ENCODE measurements at places on chromosomes 12 and 14. TPM values are rescaled to one million over a fixed set of nuclear protein-coding genes. Genes with fewer than 3 reads are reported as not detected.

Gene SAMD4A
- 2.4 TPM for total RNA-seq

Gene DPF3
- 0.62 TPM for total RNA-seq

Gene PPM1H
- total RNA-seq, result 0.13 TPM

Gene ZFYVE21
- total RNA-seq, result 18.1 TPM

Gene RASSF9
- total RNA-seq, result not detected

GRCh38 chr14:105860615-105861580, 334.5 kb downstream of the TMEM121 start:
- H3K36me3 ChIP-seq, result no peaks in the 10 kb centered on the region
- no peak overlapping the region for H3K4me3 ChIP-seq
- H3K4me1 ChIP-seq, result peaks cover 42% of the 10 kb centered on the region

GRCh38 chr14:30861200-30861599, 13.2 kb upstream of the COCH start:
- H3K4me1 ChIP-seq, result no peaks in the 10 kb centered on the region
- peaks cover 3% of the 10 kb centered on the region for H3K27me3 ChIP-seq
- H3K27ac ChIP-seq, result no peak overlapping the region
- no peak overlapping the region for H3K4me3 ChIP-seq
- H3K36me3 ChIP-seq, result no peaks in the 10 kb centered on the region
- no peak for DNase-seq

- H3K36me3 ChIP-seq, result no peaks in the 10 kb centered on the region
- no peak overlapping the region for H3K4me3 ChIP-seq
- no peak overlapping the region for H3K27ac ChIP-seq
- H3K27me3 ChIP-seq, result no peaks in the 10 kb centered on the region
Measured at GRCh38 chr12:20426191-20426590, 57.9 kb downstream of the PDE3A start.

- no peaks in the 10 kb centered on the region for H3K4me1 ChIP-seq
- no peak overlapping the region for H3K27ac ChIP-seq
- no peak for DNase-seq
- H3K36me3 ChIP-seq, result no peaks in the 10 kb centered on the region
Measured at GRCh38 chr14:100556936-100557505, 30.2 kb downstream of the BEGAIN start.

DNA sequence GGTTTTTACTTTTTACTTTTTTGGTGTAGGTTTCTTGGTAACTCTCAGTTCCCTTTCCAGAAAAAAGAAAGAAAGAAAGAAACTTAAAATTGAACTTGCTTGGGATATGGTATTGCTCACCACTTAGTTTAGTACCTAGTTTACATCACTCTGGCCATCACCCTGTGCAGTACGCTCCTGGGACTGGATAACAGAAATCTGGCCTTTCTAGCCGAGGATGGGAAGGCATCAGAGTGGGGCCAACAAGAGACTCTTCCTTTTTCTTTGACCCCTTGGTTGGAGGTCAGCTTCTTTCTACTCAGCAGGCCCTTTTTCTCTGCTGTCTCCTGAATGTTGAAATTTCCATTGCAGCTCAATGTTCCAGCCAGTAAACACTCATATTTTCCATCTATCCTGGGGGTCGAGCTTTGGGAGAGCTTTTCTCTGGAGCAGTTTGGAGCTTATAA, 156.6 kb downstream of the TGFB3 start:
- H3K27ac ChIP-seq, result no peak overlapping the region
- H3K4me3 ChIP-seq, result no peak overlapping the region
- peaks cover 3% of the 10 kb centered on the region for H3K36me3 ChIP-seq

- no peaks in the 10 kb centered on the region for H3K4me1 ChIP-seq
- H3K36me3 ChIP-seq, result no peaks in the 10 kb centered on the region
- H3K27ac ChIP-seq, result no peak overlapping the region
- no peak for DNase-seq
- no peak overlapping the region for H3K4me3 ChIP-seq
Measured at GRCh38 chr12:88805692-88806091, 225.4 kb upstream of the KITLG start.

- no peak for DNase-seq
- no peaks in the 10 kb centered on the region for H3K4me1 ChIP-seq
- H3K4me3 ChIP-seq, result no peak overlapping the region
- no peaks in the 10 kb centered on the region for H3K36me3 ChIP-seq
- H3K27ac ChIP-seq, result no peak overlapping the region
- no peaks in the 10 kb centered on the region for H3K27me3 ChIP-seq
Measured at GRCh38 chr12:27083861-27084394, 1.6 kb upstream of the C12orf71 start.

- no peaks in the 10 kb centered on the region for H3K4me1 ChIP-seq
- no peaks in the 10 kb centered on the region for H3K27me3 ChIP-seq
Measured at GRCh38 chr12:87866578-87867292, 162.5 kb downstream of the C12orf50 start.

- no peak overlapping the region for H3K4me3 ChIP-seq
- H3K27me3 ChIP-seq, result no peaks in the 10 kb centered on the region
- H3K36me3 ChIP-seq, result no peaks in the 10 kb centered on the region
- H3K4me1 ChIP-seq, result peaks cover 52% of the 10 kb centered on the region
Measured at GRCh38 chr14:69685716-69686115, 74.3 kb downstream of the SUSD6 start.

DNA sequence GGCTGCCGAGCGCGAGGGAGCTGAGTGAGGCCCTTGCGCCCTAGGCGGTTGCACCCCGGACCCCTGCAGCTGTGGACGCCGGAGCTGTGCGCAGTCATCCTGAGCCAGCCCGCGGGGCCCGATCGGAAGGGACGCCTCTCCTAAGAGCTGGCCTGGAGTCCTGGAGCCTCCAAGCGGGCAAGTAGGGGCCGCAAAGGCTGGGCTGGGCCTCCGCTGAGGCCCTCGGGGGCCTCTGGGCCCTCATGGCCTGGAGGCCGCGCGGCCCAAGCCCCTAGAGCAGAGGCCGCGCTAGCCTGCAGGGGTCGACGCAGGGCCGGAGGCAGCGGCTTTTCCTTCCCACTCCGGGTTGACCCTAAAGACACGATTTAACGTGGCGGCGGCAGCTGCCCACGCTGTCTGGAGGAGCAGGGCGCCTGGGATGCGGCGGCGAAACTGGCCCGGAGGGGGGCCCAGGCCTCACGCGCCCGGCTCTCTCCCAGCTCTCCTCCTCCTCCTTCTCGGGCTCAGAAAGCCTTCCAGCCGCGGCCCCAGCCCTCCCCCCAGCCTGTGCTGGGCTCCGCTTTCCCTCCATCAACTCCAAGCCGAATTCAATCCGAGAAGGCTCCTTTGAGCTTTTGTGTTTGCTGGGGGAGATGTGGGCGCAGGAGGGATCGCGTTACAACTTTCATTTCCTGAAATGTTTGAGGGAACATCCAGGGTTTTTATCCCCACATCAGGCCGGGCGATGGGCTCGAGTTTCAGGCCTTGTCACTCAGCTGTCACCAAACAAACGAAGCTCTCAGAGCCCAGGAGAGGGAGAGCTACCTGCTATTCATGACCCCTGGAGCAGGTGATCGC, 11.6 kb downstream of the SIX1 start:
- H3K36me3 ChIP-seq, result no peaks in the 10 kb centered on the region
- H3K27ac ChIP-seq, result no peak overlapping the region
- peaks cover 56% of the 10 kb centered on the region for H3K27me3 ChIP-seq
- H3K4me3 ChIP-seq, result no peak overlapping the region
- DNase-seq, result no peak
- H3K4me1 ChIP-seq, result peaks cover 12% of the 10 kb centered on the region

GRCh38 chr14:101554991-101555668, 6.2 kb upstream of the DIO3 start:
- H3K36me3 ChIP-seq, result no peaks in the 10 kb centered on the region
- no peaks in the 10 kb centered on the region for H3K4me1 ChIP-seq
- no peak overlapping the region for H3K4me3 ChIP-seq

DNA sequence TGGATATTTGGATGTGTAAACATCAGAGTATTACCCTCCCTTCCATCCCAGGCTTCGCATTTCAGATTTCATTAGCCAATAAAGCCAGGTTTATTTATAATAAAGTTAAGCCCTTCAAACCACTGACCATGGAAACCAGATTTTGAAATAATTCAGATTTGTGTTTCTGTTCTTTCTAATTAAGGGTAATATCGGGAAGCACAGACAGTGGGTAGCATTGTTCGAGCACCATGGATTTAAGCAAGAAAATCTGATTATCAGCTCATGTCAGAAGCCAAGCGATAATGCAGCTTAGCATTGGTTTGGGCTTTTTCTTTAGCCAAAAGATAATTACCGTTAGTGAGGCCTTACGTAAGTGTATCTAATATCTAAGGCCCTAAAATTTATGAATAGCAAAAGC, 116.1 kb downstream of the C12orf42 start:
- no peak for DNase-seq
- no peaks in the 10 kb centered on the region for H3K36me3 ChIP-seq
- no peaks in the 10 kb centered on the region for H3K4me1 ChIP-seq
- H3K4me3 ChIP-seq, result no peak overlapping the region
- no peak overlapping the region for H3K27ac ChIP-seq

GRCh38 chr14:31243860-31244259, 36.3 kb upstream of the HECTD1 start:
- no peaks in the 10 kb centered on the region for H3K36me3 ChIP-seq
- H3K27ac ChIP-seq, result no peak overlapping the region
- DNase-seq, result no peak
- H3K4me3 ChIP-seq, result no peak overlapping the region

DNA sequence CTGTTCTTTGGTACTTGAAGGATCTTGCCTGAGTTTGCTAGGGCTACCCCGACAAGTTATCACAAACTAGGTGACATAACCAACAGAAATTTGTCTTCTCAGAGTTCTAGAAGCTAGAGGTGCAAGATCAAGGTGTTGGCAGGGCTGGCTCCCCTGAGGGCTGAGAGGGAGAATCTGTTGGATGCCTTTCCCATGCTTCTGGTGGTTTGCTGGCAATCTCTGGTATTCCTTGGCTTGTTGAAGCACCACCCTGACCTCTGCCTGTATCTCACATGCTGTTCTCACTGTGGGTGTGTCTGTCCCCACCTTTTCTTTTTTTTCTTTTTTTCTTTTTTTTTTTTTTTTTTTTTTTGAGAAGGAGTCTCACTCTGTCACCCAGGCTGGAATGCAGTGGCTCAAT, 81.2 kb downstream of the VCPKMT start:
- H3K4me3 ChIP-seq, result no peak overlapping the region
- DNase-seq, result no peak
- no peak overlapping the region for H3K27ac ChIP-seq
- H3K27me3 ChIP-seq, result no peaks in the 10 kb centered on the region
- H3K4me1 ChIP-seq, result peaks cover 24% of the 10 kb centered on the region

DNA sequence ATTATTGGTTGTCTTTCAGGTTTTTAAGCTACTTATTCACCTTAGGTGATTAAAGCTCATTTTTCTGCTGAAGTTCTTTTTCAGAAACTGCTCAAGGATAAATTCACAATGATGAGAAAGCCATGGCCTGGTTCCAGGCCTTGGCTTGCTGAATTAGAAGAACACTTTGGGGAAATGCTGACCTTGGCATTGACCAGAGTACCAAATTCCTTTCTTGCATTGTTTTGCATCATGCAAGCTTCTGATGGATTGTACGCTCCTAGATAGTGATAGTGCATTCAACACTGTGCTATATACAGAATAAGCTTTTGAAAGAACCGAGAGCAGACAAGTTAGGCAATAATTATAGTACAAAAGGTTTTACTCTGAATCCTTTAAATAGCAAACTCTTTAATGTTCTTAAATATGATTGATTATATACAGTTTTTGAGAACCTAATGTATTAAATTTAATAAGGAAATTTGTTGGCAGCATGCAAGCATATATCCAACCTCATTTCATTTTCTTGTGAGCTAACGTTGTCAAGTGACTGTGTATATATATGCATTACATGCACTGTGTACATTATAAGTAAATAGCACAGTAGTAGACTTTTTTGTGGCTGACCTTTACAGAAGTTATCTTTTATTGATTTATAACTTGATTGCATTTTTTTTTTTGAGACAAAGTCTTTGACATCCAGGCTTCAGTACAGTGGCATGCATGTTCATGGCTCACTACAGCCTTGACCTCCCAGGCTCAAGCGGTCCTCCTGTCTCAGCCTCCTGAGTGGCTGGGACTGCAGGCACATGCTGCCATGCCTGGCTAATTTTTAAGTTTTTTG, 99.2 kb downstream of the DIP2B start:
- no peaks in the 10 kb centered on the region for H3K27me3 ChIP-seq
- H3K4me3 ChIP-seq, result no peak overlapping the region
- H3K27ac ChIP-seq, result no peak overlapping the region
- DNase-seq, result no peak

DNA sequence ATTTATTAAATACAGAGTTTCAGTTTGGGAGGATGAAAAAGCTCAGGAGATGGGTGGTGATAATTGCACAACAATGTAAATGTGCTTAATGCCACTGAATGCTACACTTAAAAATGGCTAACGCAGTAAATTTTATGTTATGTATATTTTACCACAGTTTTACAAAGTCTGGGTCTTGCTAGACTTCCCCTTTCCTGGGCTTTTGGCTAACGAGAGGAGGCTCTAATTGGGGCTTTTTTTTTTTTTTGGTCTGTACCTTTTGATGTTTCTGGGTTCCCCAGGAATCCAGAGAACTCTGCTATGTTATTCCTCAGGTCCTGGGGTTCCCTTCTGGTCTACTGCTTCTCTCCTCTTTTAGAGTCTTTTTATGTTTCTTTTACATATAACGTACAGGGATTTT, 355.5 kb downstream of the CACNA1C start:
- no peaks in the 10 kb centered on the region for H3K4me1 ChIP-seq
- H3K27me3 ChIP-seq, result no peaks in the 10 kb centered on the region
- no peak overlapping the region for H3K27ac ChIP-seq
- DNase-seq, result no peak

Measured in CD8-positive, alpha-beta memory T cell (primary cell).